ENCODE measurements at places on chromosomes 1 and 21.
A peak's percentile ranks its signal among the peaks of the same experiment; 100 is the strongest.

DNA sequence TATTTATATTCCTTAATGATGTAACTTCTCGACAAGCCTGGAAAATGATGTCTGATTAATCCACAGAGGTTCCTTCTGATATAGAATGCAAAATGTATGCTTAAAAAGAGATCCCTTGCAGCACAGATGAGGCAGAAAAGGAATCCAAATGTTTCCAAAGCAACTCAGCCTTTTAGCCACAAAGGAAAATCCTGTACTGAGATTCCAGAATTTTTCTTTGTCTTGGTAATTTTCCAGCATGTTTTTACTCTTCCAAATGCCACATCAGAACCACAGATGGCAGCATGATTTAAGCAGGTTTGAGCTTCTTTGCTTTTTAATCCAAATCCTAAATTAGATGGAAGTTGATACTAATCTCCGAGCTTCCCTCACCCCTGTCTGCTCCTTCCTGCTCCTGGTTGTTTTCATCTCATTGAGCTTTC is 176.4 kb upstream of the PALMD start:
- DNase-seq, result no peak

GRCh38 chr21:46561445-46562090 is 43.3 kb downstream of the S100B start:
- no peak for DNase-seq

DNA sequence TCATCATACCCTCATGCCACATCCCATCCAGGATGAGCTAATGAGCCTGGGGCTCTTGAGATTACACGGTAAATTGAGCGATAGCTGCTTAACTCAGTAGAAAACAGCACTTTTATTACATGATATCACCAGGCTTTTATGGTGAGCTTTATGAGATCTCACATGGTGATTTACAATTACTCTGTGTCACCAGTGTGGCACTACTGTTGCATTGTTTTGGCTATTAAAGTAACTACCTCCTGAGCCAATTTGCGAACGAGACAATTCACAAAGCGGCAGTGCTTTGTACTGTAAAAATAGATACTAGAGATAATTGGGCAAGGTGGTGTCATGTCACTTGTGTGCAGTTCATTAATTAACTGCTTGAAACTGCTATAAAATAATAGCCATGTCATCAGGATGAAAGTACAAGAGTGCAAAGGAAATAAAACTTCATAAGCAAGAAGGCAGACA is 767.7 kb upstream of the ADGRL2 start:
- DNase-seq, result peak; percentile 87

GRCh38 chr1:172533513-172534151 is 682 bp downstream of the SUCO start:
- no peak for DNase-seq

DNA sequence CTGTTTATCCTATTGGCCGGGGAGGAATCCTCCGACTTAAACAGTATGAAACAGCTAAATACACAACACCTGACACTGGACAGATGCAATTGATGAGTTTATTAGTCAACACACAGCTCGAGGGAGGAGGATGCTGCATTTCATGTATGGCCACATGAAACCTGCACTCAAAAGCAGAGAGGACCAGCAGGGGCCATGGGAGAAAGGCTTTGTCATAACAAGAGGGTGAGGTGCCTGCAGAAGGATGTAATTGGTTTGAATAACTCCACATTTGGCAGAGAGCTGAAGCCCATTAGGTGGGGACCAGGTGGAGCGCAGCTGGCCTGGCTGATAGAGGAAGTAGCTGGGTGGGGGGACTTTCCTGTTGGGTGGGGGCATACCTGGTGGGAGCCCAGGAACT is 599.1 kb downstream of the PTPRU start:
- peak; percentile 42 for DNase-seq

- no peak for DNase-seq
These were observed 78.0 kb downstream of the USP1 start for GRCh38 chr1:62514746-62515423.

- DNase-seq, result no peak
These were observed 62.7 kb downstream of the ADSS2 start for GRCh38 chr1:244388961-244389360.

DNA sequence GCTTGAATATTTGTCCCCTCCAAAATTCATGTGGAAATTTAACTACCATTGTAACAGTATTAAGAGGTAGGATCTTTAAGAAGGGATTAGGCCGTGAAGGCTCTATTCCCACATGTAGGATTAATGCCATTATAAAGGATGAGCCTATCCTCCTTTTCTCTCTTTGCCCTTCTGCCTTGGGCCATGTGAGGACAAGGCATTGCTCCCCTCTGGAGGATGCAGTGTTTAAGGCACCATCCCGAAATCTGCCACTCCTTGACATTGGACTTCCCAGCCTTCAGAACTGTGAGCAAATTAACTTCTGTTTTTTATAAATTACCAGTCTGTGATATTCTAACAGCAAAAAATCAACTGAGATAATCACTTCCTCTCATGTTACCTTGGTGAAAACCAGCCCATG is 124.4 kb downstream of the TOMM20 start:
- DNase-seq, result no peak

DNA sequence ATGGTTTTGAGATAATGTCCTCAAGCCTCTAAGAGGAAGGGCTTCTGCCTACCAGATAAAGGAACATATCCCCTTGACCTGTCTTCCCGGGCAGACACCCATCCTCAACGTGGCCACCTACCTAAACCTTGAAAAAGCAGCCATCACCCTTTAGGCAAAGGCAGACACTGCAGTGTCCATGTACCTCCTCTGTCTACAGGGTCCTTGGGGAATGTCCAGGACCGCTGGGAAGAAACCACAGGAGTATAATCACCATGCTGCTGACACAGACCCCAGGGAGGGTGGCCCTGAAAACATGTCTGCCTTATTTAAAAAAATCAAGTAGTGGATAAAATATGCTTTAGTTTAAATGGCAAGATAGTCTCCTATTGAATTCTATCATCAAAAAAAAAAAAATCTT is 16.6 kb downstream of the BCAR3 start:
- DNase-seq, result no peak

DNA sequence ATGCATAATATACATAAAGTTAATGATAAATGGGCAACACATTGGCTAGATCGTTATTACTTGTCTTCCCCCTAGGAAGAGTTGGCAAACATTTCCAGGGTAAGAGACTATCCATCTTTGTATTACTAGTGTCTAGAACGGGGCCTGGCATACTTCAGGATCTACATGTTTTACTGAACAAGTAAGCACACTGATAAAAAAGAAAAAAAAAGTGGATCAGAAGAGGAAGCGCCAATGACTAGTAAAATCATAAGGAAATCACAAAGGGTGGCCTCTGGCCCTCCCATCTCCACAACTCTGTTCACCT is 482 bp downstream of the TM2D1 start:
- no peak for DNase-seq

GRCh38 chr1:53512807-53513755 is 53.9 kb downstream of the DMRTB1 start:
- peak; percentile 53 for DNase-seq

DNA sequence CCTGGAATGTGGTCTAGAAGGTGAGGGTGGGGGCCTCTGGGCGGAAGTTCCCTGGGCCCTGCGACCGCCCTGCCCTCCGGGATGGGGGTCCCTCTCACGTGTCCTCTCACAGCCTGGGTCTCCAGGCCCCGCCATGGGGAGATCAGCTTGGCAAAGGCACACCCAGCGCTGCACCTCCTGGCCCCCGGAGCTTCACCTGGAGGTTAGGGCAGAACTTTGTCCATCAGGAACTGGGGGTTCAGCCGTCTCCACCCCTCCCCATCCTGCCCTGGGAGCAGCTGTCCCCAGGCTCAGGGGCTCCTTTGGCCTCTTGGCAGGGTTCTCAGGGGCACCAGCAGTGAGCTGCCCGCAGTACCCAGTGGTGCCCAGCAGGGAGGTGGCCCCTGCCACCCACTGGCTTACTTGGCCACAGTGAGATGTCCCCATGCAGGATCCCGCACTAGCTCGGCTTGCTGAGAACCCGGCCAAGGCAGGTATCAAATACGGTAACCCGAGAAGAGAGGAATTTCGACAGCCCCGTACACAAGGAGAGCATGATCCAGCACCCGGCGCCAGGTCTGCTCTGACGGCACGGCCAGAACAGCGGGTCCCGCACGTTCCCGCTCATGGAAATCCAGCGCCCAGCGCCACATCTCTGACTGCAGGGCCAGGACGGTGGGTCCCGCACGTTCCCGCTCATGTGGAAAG is 36.7 kb downstream of the RRP1 start:
- DNase-seq, result peak; percentile 33

DNA sequence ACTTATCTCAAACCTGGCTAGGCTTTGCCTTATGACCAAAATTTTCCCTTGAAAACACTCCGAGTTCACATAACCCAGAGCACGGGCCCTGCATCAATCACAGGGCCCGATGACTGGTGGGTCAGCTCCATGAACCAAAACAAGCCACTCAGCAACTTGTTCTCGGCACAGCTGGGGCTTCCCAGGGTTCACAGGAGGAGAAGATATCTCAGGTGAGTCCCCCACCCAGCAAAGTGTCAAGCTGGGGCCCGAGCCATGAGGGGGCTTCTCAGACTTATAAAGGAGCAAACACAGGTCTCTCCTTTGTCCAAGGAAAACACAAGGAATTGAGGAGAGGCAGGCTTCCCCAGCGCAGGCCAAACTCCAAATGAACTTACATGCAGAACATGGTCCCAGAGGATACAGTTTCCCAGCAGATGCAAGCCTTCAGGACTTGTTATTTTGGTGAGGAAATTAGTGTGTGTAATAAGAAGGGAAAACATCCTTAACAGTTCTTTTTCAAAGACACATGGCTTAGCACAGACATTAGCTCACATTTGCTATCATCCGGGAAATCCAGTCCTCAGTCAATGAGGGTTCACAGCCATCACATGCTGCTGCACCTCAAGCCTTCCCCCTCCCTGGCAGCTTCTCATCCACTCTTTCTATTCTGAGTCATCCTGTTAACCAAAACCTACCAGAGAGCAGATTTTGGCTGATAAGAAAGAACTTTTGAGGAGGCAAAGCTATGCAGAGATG is 98.1 kb upstream of the NFIA start:
- DNase-seq, result no peak

DNA sequence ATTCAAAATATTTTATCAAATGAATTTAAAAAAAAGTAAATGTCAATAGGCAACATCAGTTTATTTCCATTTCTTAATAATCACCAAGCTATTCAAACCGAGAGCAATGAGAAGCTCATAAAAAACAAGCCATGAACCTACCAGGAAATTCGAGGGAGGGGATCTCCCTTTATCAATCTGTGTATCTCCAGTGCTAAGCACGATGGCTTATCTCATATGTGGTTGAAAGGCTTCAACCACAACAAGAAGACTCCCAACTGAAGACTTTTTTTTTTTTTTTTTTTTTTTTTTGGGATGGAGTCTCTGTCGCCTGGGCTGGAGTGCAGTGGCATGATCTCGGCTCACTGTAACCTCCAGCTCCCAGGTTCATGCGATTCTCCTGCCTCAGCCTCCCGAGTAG is 833.3 kb downstream of the USP25 start:
- no peak for DNase-seq

Data from NCI-H1105 (cell line).